NCI-H2081 treated with DMSO at 0.1 percent for 48 hours (cell line): ENCODE measurements at places on chromosomes 3 and 15.

DNA sequence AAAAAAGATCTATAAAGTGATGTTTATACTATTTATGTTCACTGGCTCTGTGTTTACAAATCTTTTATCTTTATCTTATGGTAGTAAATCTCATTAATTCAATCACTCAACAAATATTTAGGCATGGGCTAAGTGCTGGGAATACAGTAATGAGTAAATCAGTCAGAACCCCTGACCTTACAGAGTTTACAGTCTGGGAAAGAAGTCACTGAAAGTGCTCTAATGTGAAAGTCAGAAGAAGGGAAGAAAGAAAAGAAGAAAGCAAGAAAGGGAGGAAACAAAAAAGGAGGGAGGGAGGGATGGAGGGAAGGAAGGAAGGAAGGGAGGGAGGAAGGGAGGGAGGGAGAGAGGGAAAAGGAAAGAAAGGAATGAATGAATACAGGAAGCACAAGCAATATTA lies 96.8 kb upstream of the SOX2 start:
- DNase-seq, result no peak

DNA sequence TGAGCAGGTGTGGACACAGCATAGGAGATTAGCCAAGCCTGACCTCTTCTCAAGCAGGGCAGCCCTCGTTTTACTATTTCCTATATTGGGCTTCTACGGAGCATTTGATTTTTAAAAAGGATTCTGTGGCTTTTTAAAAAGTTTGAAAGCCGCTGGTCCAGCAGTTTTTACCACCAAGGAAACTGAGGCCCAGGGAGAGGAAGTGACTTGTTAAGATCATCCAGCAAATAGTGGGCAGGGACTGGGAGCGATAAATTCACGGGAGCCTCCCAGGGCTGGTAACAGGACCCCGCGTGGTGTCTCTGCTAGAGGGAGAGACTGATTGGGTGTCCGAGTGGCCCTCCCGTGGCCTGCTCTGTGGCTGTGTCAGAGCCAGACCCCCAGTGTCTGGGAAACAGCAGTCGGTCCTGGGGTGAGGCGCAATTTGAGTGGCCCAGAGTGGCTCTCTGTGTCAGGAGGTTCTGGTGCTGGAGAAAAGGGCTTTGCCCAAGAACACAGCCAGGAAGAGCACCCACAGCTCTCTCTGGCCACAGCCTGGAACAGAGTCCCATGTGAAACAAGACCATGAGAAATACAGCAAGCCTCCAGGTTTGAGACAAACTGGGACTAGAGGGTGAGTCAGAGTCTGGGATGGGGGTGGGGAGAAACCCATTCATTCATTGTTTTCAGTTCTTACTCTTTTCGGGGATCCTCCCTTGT lies 4.2 kb downstream of the FURIN start:
- DNase-seq, result no peak

DNA sequence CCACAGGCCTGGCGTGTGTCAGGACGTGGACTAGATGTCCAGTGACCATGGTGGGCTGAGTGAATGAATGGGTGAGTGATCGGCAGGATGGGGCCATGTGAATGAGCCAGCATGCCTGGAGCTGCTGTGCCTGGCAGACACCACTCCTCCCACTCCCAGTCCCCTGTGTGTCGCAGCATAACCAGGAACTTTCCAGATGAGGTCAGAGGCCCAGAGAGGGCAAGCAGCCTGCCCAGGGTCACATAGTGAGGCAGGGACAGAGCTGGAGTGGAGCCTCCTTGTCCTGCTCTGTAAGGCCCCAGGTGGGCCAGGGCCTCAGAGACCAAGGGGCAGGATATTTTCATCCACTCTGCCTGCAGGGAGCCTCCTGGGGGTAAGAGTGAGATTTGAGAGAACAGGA lies 6.4 kb downstream of the IQSEC1 start:
- DNase-seq, result no peak

DNA sequence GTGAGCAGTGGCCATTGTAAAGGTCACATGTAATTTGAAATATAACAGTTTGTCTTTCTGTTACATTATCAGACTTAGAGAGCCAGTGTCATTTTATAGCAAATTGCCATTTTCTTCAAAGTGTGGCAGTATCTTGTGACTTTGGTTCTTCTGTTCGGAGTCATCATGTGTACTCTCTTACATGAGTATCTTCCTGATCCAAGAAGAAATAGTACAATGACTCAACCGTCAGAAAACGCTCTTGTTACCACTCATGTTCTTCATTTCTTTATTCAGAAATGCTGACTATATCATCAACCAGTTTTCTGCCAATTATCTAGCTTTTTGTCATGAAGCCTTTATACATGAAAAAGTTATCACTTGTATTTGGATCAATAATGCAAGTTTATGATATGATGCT lies 93.6 kb upstream of the CGNL1 start:
- no peak for DNase-seq

DNA sequence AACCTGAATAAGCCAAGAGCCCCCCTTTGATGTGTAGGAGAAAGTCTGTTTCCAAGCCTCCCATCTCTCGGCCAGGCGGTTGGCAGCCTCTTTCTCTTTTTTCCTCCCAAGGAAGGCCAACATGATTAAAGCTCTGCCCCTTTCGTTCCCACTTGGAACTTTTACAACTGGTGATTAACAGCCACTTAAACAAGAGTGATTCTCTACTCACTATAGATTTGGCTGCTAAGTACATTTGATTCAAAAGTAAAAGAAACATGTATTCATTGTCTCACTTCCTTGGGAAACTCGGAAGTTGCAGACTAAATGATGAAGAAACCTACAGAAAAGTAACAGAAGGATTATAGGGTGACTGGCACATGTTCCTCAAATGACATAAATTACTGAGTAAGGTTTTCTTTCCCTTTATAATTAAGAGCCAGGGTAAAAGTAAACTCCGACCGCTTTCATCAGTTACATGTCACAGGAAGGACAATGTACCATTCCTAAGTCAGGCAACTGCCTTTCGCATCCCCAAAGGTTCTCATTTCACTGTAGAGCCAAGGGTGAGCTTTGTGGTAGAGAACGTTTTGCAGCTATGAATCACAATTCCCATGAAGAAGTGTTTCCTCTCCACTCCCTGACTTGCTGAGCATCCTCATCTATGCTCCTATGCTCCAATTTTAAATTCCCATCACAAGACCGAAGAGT lies 72.7 kb downstream of the MB21D2 start:
- no peak for DNase-seq

GRCh38 chr3:52527732-52528585 lies 5.7 kb downstream of the NT5DC2 start:
- no peak for DNase-seq

GRCh38 chr3:17969985-17970568 lies 227.6 kb upstream of the TBC1D5 start:
- no peak for DNase-seq

DNA sequence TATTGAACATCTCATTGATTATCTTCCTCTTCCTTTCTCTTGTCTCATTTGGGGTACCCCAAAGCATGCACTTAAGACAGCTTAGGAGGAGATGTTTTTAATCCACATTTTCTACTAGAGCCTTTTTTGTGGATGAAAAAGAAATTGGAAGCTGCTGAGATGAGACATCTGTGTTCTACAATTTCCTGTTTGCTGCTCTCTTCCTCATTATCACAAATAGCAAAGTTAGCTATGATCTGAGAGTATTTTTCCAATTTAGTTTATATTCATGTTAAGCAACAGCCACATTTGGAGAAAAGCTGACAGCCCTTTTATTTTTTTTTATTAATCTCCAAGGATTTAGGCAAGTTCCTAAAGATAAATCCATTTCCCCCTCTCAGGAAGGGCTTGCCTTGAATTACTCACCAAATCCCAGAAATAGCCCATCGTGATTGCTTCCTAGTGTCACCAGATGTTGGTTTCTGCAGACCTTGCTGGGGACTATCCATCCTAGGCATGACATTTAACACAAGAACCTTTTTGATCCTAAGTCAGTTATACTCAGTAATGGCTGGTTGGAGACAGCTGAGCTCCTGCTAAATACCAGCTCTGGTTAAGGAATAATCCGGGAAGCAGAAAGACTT lies 70.8 kb upstream of the FILIP1L start:
- no peak for DNase-seq

GRCh38 chr15:90497912-90498311 lies 31.8 kb upstream of the CRTC3 start:
- no peak for DNase-seq

- DNase-seq, result no peak
Measured at GRCh38 chr15:39154227-39154638, 426.6 kb upstream of the THBS1 start.

DNA sequence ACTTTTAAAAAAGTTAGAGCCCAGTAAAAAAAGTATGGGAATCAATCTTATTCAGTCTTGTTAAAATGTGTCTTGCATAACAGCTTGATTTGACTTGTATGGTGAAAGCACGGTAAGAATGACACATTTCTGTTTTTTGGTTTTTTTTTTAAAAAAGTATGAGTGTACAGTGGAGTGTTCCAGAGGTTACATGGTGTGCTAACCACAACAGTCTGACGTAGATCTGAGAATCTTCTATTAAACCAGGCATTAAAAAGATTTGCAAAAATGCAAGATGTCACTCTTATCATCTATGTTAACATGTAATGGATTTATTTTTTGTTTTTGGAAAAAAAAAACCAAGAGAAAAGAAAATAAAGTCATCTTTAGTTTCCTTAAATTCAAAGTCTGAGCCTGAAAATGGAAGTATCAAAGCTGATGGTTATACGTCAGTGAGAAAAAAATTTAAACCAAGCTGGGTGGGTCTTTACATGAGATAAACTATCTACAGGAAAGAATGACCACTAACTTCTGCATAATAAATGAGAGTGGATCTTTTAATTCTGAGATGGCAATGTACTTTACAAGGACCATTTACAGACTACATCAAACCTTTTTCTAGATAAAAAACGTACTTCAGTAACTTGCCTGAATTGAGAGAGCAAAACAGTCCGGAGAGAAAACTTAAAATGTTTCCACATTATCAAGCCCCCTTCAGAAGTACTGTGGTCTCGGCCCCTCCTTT lies 1.6 kb downstream of the GABPB1 start:
- no peak for DNase-seq

DNA sequence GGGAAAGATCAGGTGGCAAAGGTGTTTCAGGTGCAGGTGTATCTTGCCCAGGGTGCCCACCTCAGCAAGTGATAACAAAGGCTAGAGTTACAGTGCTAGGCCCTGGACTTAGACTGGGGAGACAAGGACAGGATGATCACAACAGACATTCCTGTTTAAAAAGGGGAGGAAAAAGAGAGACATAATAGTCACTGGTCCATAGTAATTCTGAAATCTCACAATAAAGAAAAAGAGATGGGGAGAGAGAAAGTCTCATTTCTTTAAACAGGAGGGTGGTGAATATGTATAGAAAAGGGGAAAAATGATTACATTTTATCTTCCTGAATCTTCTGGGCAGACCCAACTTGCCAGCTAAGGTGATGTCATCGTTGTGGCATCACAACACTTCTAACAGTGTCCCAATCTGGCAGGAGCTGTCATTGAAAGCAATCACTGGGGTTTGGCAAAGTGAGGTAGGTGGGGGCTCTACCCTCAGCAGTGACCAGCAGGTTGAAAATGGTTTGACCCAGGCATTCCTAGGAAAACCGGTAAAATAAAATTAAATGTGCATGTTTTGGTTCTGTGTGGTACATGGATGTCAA lies 99.5 kb downstream of the ZNF621 start:
- no peak for DNase-seq

- no peak for DNase-seq
Measured at GRCh38 chr3:158809642-158810041, 7.8 kb downstream of the MFSD1 start.

DNA sequence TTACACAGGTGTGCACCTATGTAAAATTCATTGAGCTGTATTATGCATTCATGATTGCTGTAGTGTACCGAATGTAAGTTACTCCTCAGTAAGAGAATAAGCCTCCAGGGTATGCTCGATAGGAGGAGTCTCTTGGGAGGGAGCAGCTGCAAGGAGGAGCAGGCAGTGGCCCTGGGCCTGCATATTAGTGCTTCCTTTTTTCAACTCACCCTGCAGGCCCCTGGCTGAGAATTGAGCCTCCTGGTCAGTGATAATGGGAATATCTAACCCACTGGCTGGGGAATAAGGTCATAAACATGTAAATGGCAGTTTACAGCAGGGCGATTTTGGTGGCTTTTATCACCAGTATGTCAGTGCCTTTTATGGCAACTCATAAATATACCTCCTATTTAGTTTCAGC lies 21.7 kb upstream of the SFMBT1 start:
- DNase-seq, result no peak
